Activated T-cell treated with anti-CD3 and anti-CD28 coated beads, Interleukin-2, amount 50 U/mL, for 24 hours (primary cell): ENCODE measurements at places on chromosomes 12 and 14.

DNA sequence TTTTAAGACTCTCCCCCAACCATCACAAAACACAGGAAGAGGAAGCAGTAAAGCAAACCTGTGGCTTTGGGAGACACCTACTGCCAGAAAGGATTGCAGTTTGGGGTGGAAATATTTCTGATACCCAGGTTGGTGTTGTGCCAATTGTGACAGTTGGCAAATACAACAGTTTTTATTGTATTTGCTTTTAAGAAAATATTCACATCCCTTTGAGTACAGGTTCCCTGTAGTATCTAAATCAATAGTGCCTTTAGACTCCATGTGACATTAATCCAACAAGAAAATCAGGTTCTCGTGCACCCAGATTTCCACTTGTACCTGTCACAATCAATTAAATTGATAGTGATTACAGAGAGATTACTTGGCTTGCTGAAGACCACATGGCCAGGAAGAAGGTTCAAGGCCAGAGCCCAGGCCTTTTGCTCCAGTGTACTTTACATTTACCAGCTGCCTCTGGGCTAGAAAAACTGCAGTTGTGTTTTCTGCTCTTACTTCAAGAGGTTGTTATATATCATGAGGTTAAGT is 361.2 kb downstream of the ATP23 start:
- no peak for DNase-seq

- no peak for DNase-seq
Measured at GRCh38 chr14:101129521-101130167, 226.1 kb upstream of the RTL1 start.

DNA sequence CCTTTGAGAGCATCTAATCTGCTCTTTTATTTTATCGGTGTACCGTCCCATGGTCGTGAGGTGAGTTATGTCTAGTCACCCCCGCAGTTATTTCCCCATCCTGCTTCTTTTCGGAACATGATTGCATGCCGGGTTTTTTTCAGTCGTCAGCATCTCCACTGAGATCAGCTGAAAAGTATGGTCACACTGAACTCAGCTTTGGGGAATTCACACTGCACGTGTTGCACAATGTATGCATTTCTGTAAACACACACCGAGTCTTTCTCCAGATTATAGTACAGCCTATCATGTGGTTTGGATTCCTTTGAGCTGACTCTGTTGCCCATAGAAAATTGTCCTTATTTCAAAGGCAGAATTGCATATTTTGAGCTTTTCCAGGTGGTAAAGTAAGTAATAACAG is 24.6 kb downstream of the PLXNC1 start:
- DNase-seq, result no peak

GRCh38 chr12:83199069-83199468 is 512.4 kb downstream of the TMTC2 start:
- DNase-seq, result no peak

GRCh38 chr12:90102957-90103652 is 394.5 kb upstream of the ATP2B1 start:
- no peak for DNase-seq

GRCh38 chr12:100953217-100953616 is 158.6 kb downstream of the ANO4 start:
- no peak for DNase-seq

- DNase-seq, result no peak
Measured at GRCh38 chr14:70931008-70931407, 23.7 kb downstream of the PCNX1 start.

- no peak for DNase-seq
Measured at GRCh38 chr12:105331805-105332251, 1.3 kb downstream of the C12orf75 start.

DNA sequence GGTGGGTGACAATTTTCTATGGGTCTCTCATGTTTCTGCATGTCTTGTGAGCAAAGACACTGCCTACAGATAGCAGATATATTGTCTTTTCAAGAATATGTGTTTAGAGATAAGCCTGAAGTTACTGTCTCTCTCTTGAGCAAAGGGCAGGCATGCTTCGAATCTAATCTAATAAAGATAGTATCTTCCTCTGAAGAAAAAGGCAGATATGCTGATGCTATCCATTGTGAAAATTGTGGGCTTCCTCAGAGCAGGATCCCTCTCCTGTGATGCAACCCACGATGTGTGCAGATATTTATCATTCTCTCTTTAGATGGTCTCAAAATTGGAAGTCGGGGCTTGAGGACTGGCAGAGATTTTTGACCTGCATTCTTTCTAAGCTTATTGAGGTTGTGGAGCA is 187.0 kb downstream of the DACT1 start:
- DNase-seq, result no peak

DNA sequence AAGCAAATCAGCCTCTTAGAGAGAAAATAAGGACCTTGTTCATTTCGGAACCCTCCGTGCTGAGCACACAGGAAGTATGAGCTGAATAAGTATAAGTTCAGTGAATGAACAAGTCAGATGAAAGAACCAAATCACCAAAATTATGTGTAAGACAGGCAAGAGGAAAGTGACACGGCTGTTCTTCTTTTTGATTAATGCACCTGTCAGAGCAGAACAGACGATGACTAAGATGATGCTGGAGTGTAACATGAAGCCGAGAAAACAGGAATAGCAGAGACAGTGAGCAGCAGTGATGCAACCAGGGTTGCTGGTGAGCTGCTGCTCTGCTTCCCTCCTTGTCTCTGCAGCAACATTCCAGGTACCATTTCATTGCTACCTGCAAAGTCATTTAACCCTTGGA is 861.1 kb downstream of the GALC start:
- DNase-seq, result no peak

DNA sequence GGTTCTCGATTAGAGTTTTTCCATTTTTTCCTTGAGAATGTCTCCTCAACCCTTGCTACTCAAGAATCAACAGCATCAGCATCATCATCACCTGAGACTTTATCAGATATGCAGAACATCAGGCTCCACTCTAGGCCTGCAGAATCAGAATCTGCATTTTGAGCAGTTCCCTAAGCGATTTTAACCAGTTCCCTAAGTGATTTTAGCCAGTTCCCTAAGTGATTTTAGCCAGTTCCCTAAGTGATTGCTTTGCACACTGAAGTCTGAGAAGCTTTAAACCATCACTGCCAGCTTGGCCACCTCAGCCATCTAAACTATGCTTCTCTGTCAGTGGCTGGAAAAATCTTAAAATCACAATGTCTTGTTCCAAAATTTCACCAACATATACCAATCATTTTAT is 29.4 kb upstream of the SLC38A1 start:
- DNase-seq, result no peak

- peak; percentile 52 for DNase-seq
Measured at GRCh38 chr12:55996201-55996714, 818 bp upstream of the SUOX start.

DNA sequence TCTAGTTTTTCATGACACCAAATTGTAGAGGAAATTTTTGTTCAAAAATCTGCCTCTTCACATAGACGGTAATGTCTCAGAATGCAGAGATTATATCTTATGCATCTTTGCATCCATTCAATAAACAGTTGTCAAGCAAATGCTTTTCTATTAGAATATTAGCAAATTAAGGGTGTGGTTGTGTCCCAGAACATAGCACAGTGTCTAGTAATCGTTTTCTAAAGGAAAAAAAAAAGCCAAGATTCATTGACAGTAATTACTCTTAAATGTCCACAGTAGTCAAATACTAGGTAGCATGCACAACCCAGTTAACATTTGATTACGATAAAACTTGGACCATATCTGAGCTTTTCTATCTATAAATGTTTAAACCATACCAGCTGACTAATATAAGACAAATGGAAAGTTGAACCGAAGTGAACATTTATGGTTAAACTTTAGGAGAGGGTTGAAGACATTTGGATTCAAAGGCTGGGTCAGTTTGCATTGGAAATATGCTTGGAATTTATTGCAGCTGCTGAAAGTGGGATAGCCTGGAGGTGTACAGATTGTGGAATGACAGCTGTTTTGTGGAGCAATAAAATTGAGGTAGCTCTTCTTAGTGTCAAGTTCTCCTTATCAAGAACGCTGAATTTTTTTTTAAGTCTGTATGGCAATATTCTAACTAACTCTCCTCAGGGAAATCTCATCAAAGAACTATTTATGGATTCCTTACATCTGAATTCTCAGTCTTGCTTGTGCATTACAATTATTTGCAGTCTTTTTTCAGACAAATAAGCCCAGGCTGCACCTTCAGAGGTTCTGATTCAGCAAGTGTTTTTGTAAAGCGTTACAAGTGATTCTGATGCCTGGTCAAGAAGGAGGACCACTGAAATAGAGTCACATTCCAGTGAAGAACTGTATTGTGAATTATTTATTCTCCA is 66.7 kb upstream of the ATP2B1 start:
- no peak for DNase-seq

- DNase-seq, result no peak
Measured at GRCh38 chr14:51394384-51394783, 154.3 kb downstream of the TMX1 start.

DNA sequence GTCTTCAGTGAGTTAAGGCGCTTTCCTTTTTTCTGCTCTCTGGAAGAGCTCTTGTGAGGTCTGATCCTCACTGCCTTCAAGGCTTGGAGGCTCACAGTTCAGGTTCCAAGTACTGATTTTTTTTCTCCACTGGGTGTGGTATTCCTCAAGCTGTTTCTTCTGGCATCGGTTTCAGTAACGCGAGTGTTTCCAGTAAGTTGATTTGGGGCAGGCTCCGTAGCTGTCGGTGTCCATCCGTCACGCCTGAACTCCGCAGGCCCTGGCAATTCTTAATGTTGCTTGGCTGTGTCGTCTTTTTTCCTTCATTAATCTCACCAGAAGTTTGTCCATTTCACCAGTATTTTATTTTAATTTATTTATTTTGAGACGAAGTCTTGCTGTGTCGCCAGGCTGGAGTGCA is 30.6 kb downstream of the LRCOL1 start:
- no peak for DNase-seq
